Type B pancreatic cell (in vitro differentiated cells): ENCODE measurements at places on chromosomes 5 and 9. TPM values are rescaled to one million over a fixed set of nuclear protein-coding genes. Genes with fewer than 3 reads are reported as not detected.

DNA sequence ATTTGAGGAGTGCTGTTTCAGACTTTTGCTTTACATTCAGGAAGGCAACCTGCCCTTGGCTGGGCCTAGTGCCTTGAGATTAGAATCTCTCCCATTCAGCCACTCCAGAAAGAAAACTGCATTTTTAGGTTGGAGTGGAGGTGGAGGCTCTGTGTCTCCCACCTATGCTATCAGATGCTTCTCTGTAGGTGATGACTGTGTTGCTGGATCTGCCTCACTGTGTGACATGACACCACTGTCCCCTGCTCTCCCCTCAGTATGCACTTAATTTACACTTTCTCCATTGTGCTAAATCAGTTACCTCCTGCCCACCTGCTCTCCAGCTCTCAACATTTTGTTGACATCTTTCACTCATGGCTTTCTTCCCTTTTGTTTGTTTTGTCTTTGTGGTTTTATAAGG lies 265.8 kb downstream of the TENT4A start:
- H3K27ac ChIP-seq: no peak overlapping the region
- no peak for DNase-seq
- peaks cover 3% of the 10 kb centered on the region for H3K27me3 ChIP-seq
- no peaks in the 10 kb centered on the region for H3K4me1 ChIP-seq
- H3K36me3 ChIP-seq: no peaks in the 10 kb centered on the region
- H3K4me3 ChIP-seq: no peak overlapping the region

GRCh38 chr5:39459071-39459470 lies 34.3 kb upstream of the DAB2 start:
- no peak overlapping the region for H3K4me3 ChIP-seq
- peaks cover 4% of the 10 kb centered on the region for H3K36me3 ChIP-seq
- peaks cover 6% of the 10 kb centered on the region for H3K27me3 ChIP-seq
- DNase-seq: no peak
- H3K4me1 ChIP-seq: peaks cover 5% of the 10 kb centered on the region
- H3K27ac ChIP-seq: no peak overlapping the region

GRCh38 chr9:126663661-126664072 lies 49.9 kb downstream of the LMX1B start:
- peaks cover 14% of the 10 kb centered on the region for H3K4me1 ChIP-seq
- H3K27ac ChIP-seq: no peak overlapping the region
- no peak overlapping the region for H3K4me3 ChIP-seq
- DNase-seq: no peak
- no peaks in the 10 kb centered on the region for H3K27me3 ChIP-seq
- no peaks in the 10 kb centered on the region for H3K36me3 ChIP-seq

DNA sequence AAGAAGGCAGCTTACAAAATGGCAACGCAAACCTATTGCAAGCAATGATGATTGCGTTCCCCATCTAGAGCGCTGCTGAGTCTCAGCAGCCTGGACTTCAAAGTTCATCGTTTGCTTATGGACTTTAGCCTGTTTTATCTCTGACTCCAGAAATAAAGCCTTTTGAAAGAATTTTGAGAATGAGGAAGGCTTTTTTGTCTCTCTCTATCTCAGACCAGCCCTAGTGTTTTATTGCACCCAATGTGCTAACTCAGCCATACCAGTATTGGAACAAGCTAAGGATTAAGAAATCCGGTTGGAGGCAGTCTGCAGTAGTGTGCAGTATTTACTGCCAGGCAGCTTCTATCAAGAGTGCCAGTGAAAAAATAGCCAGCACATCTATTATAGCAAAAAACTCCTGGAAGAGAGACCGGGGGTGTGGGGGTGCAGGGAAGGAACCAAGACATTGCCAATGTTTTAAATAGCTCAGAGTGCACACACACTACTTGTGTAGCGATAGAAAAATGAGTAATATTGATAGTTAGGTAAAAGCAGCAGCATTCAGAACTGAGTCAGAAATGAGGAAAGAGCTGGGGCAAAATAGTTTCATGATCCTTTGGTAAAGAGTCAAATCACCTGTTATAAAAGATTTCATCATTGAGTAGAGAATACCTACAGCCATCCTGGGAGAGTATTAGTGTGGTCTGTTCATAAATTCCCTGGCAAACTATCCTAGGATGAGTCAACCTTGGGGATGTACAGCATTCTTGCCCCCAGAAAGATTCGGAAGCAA lies 219.0 kb downstream of the ZNF608 start:
- no peak overlapping the region for H3K4me3 ChIP-seq
- DNase-seq: no peak
- H3K27ac ChIP-seq: peak overlapping the region; percentile 52
- H3K4me1 ChIP-seq: no peaks in the 10 kb centered on the region

DNA sequence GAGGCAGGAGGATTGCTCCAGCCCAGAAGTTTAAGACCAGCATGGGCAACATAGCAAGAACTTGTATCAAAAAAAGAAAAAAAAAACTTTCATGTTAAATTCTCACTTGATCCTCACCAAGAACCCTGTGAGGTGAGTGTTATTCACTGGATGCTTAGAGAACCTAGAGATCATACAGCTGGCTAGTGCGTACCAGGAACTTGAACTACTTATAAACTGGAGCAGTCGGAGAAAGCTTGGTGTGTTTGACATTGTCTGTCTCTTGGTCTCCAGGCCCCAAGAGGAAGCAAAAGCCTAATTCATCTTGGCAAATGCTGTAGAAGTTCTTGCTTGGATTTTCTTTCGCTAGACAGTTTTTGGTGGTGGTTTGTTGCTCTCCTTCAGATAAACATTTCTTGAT lies 18.1 kb downstream of the TJP2 start:
- H3K4me1 ChIP-seq: peaks cover 27% of the 10 kb centered on the region
- no peak for DNase-seq
- H3K36me3 ChIP-seq: no peaks in the 10 kb centered on the region
- peak overlapping the region; percentile 48 for H3K27ac ChIP-seq
- H3K27me3 ChIP-seq: no peaks in the 10 kb centered on the region
- no peak overlapping the region for H3K4me3 ChIP-seq

DNA sequence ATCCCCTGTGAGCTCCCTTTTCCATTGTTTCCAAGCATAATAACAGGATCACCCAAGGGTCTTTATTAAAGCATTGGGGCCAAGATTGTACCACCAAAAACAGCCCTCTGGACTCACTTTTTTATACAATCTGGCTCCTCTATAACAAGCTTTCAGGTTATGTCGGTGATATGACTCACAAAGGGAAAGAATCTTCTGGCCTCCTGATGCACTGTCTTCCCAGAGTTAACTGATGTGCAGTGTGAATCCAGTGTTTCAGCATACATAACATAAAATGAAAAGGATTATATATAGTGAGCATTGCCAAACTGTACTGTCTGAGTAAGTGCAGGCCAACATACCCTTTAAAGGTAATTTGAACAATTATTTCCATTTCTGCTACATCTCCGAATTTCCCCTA lies 33.9 kb upstream of the MAN2A1 start:
- no peak overlapping the region for H3K4me3 ChIP-seq
- no peaks in the 10 kb centered on the region for H3K27me3 ChIP-seq

DNA sequence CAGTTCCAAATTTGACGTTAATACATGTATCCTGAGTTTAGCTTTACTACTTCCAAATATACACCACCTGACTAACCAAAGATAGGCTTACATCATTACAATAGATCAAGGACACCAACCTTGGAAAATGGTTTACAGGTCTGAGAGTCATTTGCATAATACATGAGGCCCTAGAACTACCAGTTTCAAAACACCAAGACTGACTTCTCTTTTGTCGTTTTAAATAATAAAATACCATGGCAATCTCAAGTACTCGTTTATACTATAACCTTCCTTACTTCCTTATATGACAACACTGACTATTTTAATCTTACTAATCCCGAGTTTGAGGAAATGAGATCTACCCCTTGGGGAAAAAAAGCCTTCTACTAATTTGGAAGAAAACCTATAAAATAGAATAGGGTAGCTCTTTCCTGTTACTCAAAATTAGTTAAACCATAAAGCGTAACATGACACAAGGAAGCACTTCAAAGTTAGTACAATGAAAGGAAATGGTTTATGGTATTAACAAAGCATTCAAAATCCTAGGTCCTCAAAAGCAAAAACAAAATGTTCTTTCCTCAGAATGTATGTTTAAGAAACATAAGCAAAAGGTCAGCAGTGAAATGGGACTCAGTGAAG lies 42.1 kb downstream of the UBQLN1 start:
- no peak overlapping the region for H3K27ac ChIP-seq
- H3K4me1 ChIP-seq: no peaks in the 10 kb centered on the region
- H3K4me3 ChIP-seq: no peak overlapping the region
- no peaks in the 10 kb centered on the region for H3K27me3 ChIP-seq
- no peak for DNase-seq

DNA sequence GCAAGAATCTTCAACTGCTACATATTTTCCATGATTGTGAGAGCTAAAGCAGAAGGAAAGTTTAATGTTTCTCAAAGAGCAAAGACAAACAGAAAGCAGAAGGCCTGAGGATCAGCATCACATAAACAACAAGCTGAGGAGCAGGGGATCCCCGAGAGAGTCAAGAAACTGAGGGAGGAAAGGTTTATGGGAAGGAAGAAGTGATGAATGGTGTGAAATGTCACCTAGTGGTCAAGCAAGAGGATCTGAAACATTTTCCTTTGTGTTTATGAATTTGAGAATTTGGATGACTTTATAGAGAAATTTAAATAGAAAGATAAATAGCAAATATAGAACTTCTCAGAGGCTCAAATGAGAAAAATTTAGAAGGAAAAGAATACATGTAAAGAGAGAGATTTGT lies 481.9 kb downstream of the CHSY3 start:
- H3K4me3 ChIP-seq: no peak overlapping the region
- H3K27me3 ChIP-seq: no peaks in the 10 kb centered on the region
- H3K4me1 ChIP-seq: no peaks in the 10 kb centered on the region
- H3K27ac ChIP-seq: no peak overlapping the region
- H3K36me3 ChIP-seq: no peaks in the 10 kb centered on the region
- no peak for DNase-seq

GRCh38 chr9:92562461-92562967 lies 26.7 kb upstream of the ECM2 start:
- H3K27me3 ChIP-seq: no peaks in the 10 kb centered on the region
- no peak for DNase-seq
- H3K4me3 ChIP-seq: no peak overlapping the region
- no peaks in the 10 kb centered on the region for H3K36me3 ChIP-seq

GRCh38 chr5:89842531-89842930 lies 567.0 kb downstream of the CETN3 start:
- H3K4me3 ChIP-seq: no peak overlapping the region
- no peak overlapping the region for H3K27ac ChIP-seq
- H3K36me3 ChIP-seq: no peaks in the 10 kb centered on the region

DNA sequence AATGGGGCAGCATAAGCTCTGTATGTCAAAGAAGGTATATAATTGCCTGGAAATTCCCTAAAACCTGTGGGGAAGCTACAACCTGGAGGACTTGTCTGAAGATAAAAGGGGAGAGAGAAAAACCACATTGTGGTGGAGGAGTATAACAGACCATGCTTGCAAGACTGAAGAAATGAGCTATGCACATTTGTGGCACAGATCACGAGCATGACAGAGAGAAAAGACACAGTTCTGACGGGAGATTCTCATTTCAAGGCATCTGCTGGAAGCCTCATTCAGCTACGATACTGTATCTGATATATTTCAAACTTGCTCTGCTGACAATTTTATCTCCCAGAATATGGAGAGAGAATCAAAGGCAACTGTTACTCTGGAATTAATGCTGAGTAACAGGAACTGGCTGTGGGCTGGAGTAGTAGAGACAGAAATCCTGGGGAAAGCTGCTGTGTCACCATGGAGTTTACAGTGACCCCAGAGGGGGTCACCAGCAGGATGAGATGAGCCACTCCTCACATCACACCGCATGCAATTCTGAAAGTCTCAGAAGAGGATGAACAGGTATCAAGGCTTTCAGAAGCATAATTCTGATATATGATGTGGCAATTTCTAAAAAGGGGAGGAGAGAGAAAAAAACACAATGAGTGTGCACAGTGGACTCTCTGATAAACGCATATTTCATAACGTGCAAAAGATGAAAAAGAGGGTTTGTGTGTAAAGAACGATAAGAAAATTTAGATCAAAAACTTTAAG lies 528.8 kb downstream of the IRX1 start:
- H3K36me3 ChIP-seq: no peaks in the 10 kb centered on the region
- no peak overlapping the region for H3K4me3 ChIP-seq
- no peak for DNase-seq
- no peak overlapping the region for H3K27ac ChIP-seq

- no peak for DNase-seq
- peaks cover 7% of the 10 kb centered on the region for H3K4me1 ChIP-seq
- peaks cover 3% of the 10 kb centered on the region for H3K27me3 ChIP-seq
These were observed 441.5 kb downstream of the RASEF start for GRCh38 chr9:82621447-82621846.

DNA sequence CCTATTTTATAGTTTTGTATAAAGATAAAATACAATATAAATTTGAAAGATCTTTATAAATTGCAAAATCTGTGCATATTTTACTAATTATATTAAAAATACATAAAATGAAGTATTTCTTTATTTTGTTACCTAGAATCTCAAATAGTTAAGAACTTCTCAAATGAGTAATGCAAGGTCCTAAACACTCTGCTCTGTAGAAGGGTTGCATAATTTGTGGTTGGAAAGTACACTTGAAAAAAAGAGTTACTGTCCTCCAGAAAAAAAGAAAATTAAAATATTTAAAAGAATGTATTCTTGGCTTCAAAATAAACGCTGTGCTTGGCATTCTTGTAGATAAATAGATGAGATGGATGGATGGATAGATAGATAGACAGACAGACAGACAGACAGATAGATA lies 428.8 kb upstream of the CDH6 start:
- DNase-seq: no peak
- H3K4me1 ChIP-seq: no peaks in the 10 kb centered on the region
- no peaks in the 10 kb centered on the region for H3K27me3 ChIP-seq
- no peak overlapping the region for H3K27ac ChIP-seq

- no peak overlapping the region for H3K4me3 ChIP-seq
- H3K27ac ChIP-seq: no peak overlapping the region
- H3K4me1 ChIP-seq: no peaks in the 10 kb centered on the region
These were observed 218.4 kb upstream of the KLF4 start for GRCh38 chr9:107707915-107708441.

DNA sequence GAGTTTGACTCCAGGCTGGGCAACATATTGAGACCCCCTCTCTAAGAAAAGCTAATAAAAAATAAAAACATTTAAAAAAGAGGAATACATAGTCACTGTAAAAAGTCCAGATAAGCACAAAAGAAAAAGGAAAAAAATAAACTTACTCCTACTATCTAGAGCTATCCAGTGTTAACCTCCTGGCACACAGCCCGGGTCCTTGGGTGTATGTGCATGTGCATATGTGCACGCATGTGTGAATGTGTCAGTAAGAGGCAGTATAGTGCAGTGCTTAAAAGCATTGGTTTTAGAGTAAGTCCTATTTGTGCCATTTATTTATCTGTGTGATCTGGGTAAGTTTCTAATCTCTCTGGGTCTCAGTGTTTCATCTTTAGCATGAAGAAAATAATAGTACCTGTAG lies 26.7 kb downstream of the FAM219A start:
- no peak for DNase-seq
- no peaks in the 10 kb centered on the region for H3K27me3 ChIP-seq
- H3K27ac ChIP-seq: no peak overlapping the region
- H3K36me3 ChIP-seq: no peaks in the 10 kb centered on the region
- H3K4me1 ChIP-seq: no peaks in the 10 kb centered on the region

GRCh38 chr9:134229466-134230091 lies 65.2 kb upstream of the RNU6ATAC start:
- no peaks in the 10 kb centered on the region for H3K36me3 ChIP-seq
- peaks cover 10% of the 10 kb centered on the region for H3K4me1 ChIP-seq
- no peak overlapping the region for H3K27ac ChIP-seq
- H3K4me3 ChIP-seq: no peak overlapping the region
- DNase-seq: no peak

The HNRNPH1 gene
- 560 and 893 TPM in 2 replicates for total RNA-seq

The RANBP17 gene
- 22.0 and 24.1 TPM in 2 replicates for total RNA-seq

The TEX48 gene
- not detected in 2 replicates for total RNA-seq

The TERT gene
- 1.7 and 2.4 TPM in 2 replicates for total RNA-seq

The SMAD5 gene
- total RNA-seq: 69.1 and 80.0 TPM in 2 replicates
